Spinal cord (tissue), 10 donors: ENCODE measurements at places on chromosomes 3 and 15.

DNA sequence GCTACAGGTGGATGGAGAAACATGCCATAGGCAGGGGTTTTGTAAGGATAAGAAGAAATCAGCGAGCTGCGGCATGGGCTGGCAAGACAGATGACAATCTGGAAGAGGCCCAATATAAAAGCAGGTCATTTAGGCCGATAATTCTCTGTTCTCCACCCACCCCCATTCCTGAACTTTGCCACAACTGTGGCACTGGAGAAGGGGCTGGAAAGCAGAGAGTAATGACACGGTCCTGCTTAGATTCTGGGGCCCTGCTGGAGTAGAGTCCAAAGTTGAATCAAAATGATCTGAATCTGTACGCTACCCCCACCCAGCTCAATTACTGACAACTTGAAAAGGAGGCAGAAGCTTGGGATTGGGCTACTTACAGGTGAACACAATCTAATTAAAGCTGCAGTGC is 18.4 kb upstream of the BUB1B start:
- H3K4me3 ChIP-seq = no peak overlapping the region
- H3K36me3 ChIP-seq = no peaks in the 10 kb centered on the region
- no peak overlapping the region for H3K27ac ChIP-seq
- no peaks in the 10 kb centered on the region for H3K4me1 ChIP-seq
- no peak for DNase-seq

GRCh38 chr3:53464424-53464823 is 30.0 kb upstream of the CACNA1D start:
- no peak overlapping the region for H3K27ac ChIP-seq
- no peaks in the 10 kb centered on the region for H3K4me1 ChIP-seq

DNA sequence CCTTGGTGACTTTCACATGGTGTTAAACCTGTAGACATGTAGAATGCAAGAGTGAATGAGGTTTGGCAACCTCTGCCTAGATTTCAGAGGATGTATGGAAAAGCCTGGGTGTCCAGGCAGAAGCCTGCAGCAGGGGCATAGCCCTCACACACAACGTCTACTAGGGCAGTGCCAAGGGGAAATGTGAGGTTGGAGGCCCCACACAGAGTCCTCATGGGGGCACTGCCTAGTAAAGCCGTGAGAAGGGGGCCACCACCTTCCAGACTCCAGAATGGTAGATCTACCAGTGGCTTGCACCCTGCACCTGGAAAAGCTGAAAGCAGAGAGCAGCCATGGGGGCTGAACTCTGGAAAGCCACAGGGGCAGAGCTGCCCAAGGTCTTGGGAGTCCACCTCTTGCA is 241.2 kb downstream of the KLF13 start:
- no peak overlapping the region for H3K4me3 ChIP-seq
- no peaks in the 10 kb centered on the region for H3K4me1 ChIP-seq
- no peak for DNase-seq
- no peaks in the 10 kb centered on the region for H3K27me3 ChIP-seq
- H3K36me3 ChIP-seq = peaks cover 7% of the 10 kb centered on the region

- peak overlapping the region; percentile 82 for H3K4me3 ChIP-seq
- H3K27me3 ChIP-seq = no peaks in the 10 kb centered on the region
- H3K36me3 ChIP-seq = no peaks in the 10 kb centered on the region
- H3K4me1 ChIP-seq = peaks cover 7% of the 10 kb centered on the region
- peak overlapping the region; percentile 81 for H3K27ac ChIP-seq
- DNase-seq = no peak
Observed at GRCh38 chr15:59104602-59104911, 389 bp upstream of the CCNB2 start.

- H3K4me1 ChIP-seq = peaks cover 4% of the 10 kb centered on the region
- H3K4me3 ChIP-seq = no peak overlapping the region
- H3K36me3 ChIP-seq = no peaks in the 10 kb centered on the region
- no peak for DNase-seq
- H3K27me3 ChIP-seq = no peaks in the 10 kb centered on the region
- no peak overlapping the region for H3K27ac ChIP-seq
Observed at GRCh38 chr15:86557018-86557550, 477.4 kb downstream of the AGBL1 start.

DNA sequence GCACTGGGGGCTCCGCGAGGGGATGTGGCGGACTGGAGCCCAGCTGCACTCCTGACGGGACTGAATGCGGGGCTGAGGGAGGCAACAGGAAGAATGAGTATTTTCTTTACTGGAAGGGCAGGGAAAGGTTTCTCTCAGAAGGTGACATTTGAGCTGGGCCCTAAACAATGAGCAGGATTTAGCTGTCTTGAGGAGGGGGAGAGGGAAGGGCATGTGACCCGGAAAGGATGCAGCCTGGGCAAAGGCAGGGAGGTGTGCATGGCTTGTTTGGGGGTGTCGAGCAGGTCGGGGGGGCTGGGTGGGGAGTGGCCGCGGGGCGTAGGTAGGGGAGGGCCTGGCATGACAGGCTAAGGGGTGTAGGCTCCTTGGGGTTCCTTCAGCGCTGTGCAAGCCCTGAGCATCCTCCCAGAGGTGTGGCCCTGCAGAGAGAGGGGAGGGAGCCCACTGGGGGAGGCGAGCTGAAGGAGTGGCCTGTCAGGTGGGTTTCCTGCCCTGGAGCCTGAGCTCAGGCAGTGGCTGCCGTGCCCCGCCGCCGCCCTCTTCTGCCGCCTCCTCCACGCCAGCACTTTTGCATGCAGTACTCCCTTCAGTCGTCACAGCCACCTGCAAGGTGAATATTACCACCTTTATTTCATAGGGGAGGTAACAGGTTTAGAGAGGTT is 17.2 kb upstream of the ANKDD1A start:
- H3K4me1 ChIP-seq = peaks cover 39% of the 10 kb centered on the region
- no peaks in the 10 kb centered on the region for H3K36me3 ChIP-seq
- no peaks in the 10 kb centered on the region for H3K27me3 ChIP-seq
- no peak for DNase-seq
- H3K4me3 ChIP-seq = peak overlapping the region; percentile 40

GRCh38 chr3:40237889-40238571 is 71.5 kb upstream of the EIF1B start:
- H3K27me3 ChIP-seq = no peaks in the 10 kb centered on the region
- H3K36me3 ChIP-seq = no peaks in the 10 kb centered on the region
- no peak overlapping the region for H3K4me3 ChIP-seq

DNA sequence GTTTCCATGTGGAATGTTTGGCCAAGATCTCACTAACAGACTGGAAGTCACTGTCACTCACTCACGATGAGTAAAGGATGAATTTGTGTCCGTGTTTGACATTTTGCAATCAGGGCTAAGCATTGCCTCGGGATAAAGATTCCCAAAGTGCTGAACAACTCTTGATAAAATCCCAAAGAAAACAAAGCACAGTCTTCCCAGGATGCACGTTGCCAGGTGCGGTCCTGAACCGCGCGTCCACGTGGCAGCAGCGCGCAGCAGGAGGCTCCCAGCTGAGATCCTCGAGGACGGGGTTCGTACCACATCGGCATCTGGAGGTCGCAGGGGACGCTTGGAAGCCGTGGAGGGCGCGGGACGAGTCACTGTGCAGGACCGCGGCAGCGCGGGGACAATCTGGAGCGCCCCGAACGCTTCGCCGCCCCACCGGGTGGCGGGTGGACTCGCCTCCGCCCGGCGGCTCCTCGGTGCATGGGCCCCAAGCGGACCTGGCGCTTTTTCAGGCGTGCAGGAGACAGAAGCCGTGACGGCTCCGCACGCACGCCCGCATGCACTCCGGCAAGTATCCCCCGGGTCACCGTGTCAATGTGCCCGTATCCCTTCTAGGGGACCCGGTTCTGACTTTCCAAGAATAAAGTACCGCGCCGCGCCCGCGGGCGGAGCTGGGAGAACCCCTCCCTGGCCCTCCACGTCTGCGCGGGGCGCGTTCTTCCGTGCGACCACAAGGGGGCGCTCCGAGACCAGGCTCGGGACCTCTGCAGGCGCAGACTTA is 17.7 kb downstream of the CPN2 start:
- peaks cover 16% of the 10 kb centered on the region for H3K27me3 ChIP-seq
- H3K27ac ChIP-seq = no peak overlapping the region
- peaks cover 22% of the 10 kb centered on the region for H3K4me1 ChIP-seq
- no peaks in the 10 kb centered on the region for H3K36me3 ChIP-seq
